ENCODE measurements at places on chromosomes 13 and 19.

- no peak for DNase-seq
These were observed 71.8 kb downstream of the STARD13 start for GRCh38 chr13:33213797-33214196.

DNA sequence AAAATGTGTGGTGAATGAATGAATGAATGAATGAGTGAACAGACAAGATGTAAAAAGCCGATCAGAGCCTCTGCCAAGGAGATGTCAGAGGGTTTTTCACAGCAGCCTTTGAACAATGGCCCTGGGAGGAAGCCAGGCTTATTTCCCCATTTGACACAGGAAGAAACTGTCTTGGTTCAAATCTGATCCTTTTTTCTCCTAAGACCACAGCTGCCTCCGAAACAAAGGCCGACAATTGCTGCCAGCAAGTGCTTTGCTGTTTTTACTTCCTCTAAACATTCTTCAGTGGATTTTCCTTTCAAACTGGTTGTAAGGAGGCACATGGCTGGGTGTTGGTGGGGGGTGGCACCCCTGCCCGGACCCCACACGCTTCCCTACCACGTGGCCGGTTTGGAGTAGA is 44.2 kb upstream of the HOMER3 start:
- no peak for DNase-seq

DNA sequence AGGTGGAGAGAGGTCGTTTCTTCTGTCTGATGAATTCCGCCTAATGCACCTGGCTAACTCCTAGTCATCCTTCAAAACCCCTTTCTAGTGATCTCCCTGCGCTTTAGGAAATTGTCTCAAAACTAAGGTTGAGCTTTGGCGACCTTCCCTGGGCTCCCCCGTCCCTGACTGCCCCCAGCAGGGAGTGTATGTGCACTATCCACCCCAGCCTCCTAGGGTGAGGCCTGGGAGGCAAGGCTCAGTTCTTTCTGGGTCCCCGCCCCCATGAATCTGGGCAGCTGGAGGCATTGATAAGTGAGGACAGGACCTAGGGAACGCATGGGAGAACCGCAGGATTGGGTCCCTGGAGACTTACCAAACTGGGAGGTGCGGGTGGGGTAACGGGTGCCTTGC is 378 bp downstream of the TLE6 start:
- DNase-seq: no peak

DNA sequence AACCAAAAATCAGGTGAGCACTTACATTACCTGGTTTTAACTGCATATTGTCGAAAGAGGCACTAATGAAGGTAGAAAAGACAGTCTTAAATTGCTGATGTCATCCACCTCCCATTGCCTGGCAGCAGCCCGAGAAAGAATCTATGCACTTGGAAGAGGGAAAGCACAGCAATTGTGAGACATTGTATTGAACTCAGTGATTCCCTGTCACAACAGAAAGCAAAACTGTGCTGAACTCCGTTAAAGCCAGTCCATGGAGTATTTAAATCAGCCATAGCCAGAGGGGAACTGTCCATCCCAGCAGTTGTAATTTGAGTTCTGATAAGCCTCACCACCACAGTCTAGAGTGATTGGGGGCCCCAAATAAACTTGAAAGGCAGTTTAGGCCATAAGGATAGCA is 466.6 kb upstream of the PCDH9 start:
- no peak for DNase-seq

- DNase-seq: no peak
These were observed 5.6 kb upstream of the SIGLEC9 start for GRCh38 chr19:51119101-51119500.

DNA sequence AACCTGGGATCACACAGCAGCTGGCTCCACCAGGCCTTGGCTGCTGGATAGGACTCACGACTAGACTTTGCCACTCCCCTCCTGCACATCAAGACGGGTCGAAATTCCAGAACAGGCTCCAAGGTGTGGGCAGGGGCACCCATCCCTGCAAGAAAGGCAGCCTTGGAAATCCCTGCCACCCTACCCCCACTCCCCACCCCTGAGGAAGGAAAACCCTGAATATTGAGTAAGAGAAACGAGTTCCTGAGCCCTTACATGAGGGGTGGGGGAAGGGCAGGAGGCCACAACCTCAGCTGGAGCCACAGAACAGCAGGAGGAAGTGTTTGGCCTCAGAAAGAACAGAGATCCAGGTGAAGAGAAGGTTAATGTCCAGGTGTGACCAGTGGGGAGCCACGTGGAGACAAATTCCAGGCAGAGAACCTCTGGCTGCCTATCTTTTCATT is 20.1 kb downstream of the DEDD2 start:
- no peak for DNase-seq

DNA sequence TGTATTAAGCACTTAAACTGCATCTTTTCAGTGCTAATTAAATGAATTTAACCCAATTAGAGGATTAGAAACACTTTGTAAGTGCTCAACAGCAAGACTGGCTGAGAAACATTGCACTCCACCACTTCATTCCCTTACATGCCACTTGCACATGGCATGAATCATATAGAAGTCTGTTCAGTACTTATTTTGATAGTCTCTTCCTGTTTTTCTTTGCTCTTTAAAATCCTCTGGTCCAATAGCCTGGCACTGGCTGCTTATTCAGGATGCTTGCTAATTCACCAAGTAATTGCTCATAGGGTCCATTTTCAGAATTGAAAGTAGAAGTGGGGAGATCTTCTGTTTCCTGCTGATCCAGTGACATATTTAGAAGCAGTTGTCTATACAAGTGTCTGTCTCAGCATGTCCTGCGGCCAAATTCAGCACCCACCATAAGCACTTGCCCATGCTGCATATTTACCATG is 900.1 kb downstream of the PCDH9 start:
- no peak for DNase-seq

GRCh38 chr13:26495750-26496149 is 61.7 kb upstream of the WASF3 start:
- no peak for DNase-seq
